ENCODE measurements at places on chromosomes 11 and 22. TPM values are rescaled to one million over a fixed set of nuclear protein-coding genes. Genes with fewer than 3 reads are reported as not detected.

Gene OR2AG1
- not detected for total RNA-seq

Gene NXPE2
- not detected for total RNA-seq

Gene RGL4
- total RNA-seq: not detected

Gene ELP4
- total RNA-seq: 20.4 TPM

Gene OR51B2
- total RNA-seq: not detected

Gene PRODH
- total RNA-seq: not detected

Gene SLC22A12
- not detected for total RNA-seq

Gene CNTF
- total RNA-seq: 3.3 TPM

Gene MMP27
- not detected for total RNA-seq

Gene RFPL1
- not detected for total RNA-seq

Gene C11orf52
- 0.28 TPM for total RNA-seq

Gene SMTNL1
- total RNA-seq: not detected

Gene CCDC134
- total RNA-seq: 7.0 TPM

Measured in IMR-90 (cell line).